ENCODE measurements at places on chromosomes 11 and 22. TPM values are rescaled to one million over a fixed set of nuclear protein-coding genes. Genes with fewer than 3 reads are reported as not detected.

Gene TMPRSS6
- not detected for total RNA-seq

Gene GP1BB
- 0.65 TPM for total RNA-seq

Gene SEPTIN3
- total RNA-seq, result 0.06 TPM

Gene GVQW3
- 0.57 TPM for total RNA-seq

Gene CATSPER1
- total RNA-seq, result 0.16 TPM

Gene RTL10
- 62.2 TPM for total RNA-seq
